Epithelial cell of alveolus of lung (primary cell): ENCODE measurements at places on chromosomes 2 and 18. TPM values are rescaled to one million over a fixed set of nuclear protein-coding genes. Genes with fewer than 3 reads are reported as not detected.

GRP gene
- not detected in 2 replicates for total RNA-seq

ZBTB7C gene
- total RNA-seq, result under 0.01 TPM in 1 of 2 replicates, not detected in the other

POTEI gene
- total RNA-seq, result not detected in 2 replicates

SULT1C2 gene
- not detected in 2 replicates for total RNA-seq

ZCCHC2 gene
- 3.4 and 5.7 TPM in 2 replicates for total RNA-seq

DIPK1C gene
- total RNA-seq, result not detected in 2 replicates

MIB1 gene
- total RNA-seq, result 25.4 and 27.8 TPM in 2 replicates

EGR4 gene
- not detected in 2 replicates for total RNA-seq

CEP76 gene
- total RNA-seq, result 5.3 and 7.6 TPM in 2 replicates

ZEB2 gene
- total RNA-seq, result 29.0 and 112 TPM in 2 replicates

BOLL gene
- total RNA-seq, result 0.08 TPM in 1 of 2 replicates, not detected in the other

MREG gene
- 0.32 and 1.4 TPM in 2 replicates for total RNA-seq

CHRNG gene
- total RNA-seq, result 3.3 TPM in 1 of 2 replicates, not detected in the other

REG3A gene
- not detected in 2 replicates for total RNA-seq

HOXD9 gene
- total RNA-seq, result not detected in 2 replicates

SKOR2 gene
- total RNA-seq, result not detected in 2 replicates

CHST9 gene
- total RNA-seq, result not detected in 2 replicates

PSD4 gene
- total RNA-seq, result 8.3 and 14.8 TPM in 2 replicates

PAIP2B gene
- 0.52 and 1.0 TPM in 2 replicates for total RNA-seq

ADRA2B gene
- total RNA-seq, result not detected in 2 replicates

PRSS56 gene
- 0.48 TPM in 1 of 2 replicates, not detected in the other for total RNA-seq

ASB1 gene
- total RNA-seq, result 20.1 and 39.6 TPM in 2 replicates

ERFE gene
- total RNA-seq, result 2.4 and 9.1 TPM in 2 replicates

EPAS1 gene
- 38.7 and 119 TPM in 2 replicates for total RNA-seq

TCF23 gene
- total RNA-seq, result not detected in 2 replicates

SKA1 gene
- 3.7 and 15.9 TPM in 2 replicates for total RNA-seq

AQP12B gene
- not detected in 2 replicates for total RNA-seq

NXPH2 gene
- total RNA-seq, result 0.13 TPM in 1 of 2 replicates, not detected in the other

TXNDC2 gene
- 0.64 TPM in 1 of 2 replicates, not detected in the other for total RNA-seq

DPP4 gene
- total RNA-seq, result 13.3 and 83.8 TPM in 2 replicates

FTCDNL1 gene
- total RNA-seq, result 0.39 TPM in 1 of 2 replicates, not detected in the other

ACMSD gene
- not detected in 2 replicates for total RNA-seq

NTSR2 gene
- total RNA-seq, result not detected in 2 replicates

DSG4 gene
- total RNA-seq, result not detected in 2 replicates

CASP8 gene
- total RNA-seq, result 11.4 and 17.6 TPM in 2 replicates

CCDC85A gene
- 0.78 TPM in 1 of 2 replicates, not detected in the other for total RNA-seq

FOXD4L1 gene
- under 0.01 and 0.16 TPM in 2 replicates for total RNA-seq

EPC2 gene
- total RNA-seq, result 9.7 and 23.0 TPM in 2 replicates

UCN gene
- total RNA-seq, result 1.0 and 11.3 TPM in 2 replicates
